ENCODE measurements at places on chromosomes 1 and 21. TPM values are rescaled to one million over a fixed set of nuclear protein-coding genes. Genes with fewer than 3 reads are reported as not detected.

- DNase-seq: peak; percentile 11
Measured at GRCh38 chr1:51736702-51737101, 119.8 kb downstream of the OSBPL9 start.

- DNase-seq: peak; percentile 13
Measured at GRCh38 chr21:28781602-28782276, 210.9 kb downstream of the LTN1 start.

DNA sequence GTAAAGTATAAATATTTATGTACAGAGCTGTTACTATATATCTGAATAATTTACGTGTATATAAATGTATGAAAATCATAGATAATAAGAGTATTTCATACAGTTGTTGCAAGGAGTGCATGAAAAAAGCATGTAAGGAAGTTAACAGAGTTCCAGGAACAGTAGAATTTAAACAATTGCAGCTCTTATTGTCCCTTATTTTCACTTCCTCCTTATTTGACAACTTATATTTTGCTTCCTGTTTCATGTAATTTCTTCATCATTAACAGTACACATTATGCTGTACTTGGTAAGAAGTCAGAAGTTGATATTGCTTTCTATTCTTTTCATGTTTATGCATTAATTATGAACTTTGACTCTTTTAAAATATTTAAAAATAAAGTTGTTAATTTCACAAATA lies 681.5 kb downstream of the LRRIQ3 start:
- DNase-seq: no peak

- no peak for DNase-seq
Measured at GRCh38 chr1:29519108-29519787, 282.9 kb downstream of the PTPRU start.

- DNase-seq: peak; percentile 71
Measured at GRCh38 chr1:235513495-235514366, 9.5 kb upstream of the B3GALNT2 start.

GRCh38 chr1:110538075-110538474 lies 19.1 kb upstream of the KCNA10 start:
- no peak for DNase-seq

DNA sequence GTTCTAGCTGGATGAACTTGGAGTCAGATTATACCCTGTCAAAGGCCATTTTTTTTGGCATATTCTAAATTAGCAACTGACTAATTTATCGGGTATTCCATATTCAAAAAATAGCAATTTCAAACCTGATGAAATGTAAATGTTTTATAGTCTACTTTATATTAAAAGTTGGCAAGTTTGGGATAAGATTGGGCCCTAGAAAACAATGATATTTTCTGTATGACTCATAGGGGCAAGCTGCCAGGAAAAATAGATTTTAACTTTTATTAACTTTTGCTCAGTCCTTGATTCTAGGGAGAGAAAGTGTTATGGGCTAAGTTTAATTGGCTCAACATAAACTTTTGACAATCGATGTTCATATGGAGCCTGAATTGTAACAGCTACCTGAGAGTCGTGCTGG lies 576.9 kb upstream of the B3GALT2 start:
- DNase-seq: no peak

DNA sequence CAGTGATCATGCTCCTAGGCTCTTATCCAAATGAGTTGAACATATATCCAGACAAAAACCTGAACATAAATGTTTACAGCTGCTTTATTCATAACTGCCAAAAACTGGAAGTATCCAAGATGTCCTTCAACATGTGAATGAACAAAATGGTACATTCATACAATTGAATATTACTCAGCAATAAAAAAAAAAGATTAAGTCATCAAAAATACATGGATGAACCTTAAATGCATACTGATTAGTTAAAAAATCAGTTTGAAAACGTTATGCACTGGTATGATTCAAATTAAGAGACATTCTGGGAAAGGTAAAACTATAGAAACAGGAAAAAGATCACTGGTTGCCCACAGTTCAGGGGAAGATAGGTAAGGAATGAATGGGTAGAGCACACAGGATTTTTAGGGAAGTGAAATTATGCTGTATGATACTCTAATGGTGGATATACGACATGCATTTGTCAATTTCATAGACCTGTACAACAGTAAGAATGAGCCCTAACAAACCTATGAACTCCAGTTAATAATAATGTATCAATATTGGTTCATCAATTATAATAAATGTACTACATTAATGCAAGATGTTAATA lies 3.1 kb downstream of the LRRC40 start:
- DNase-seq: no peak

DNA sequence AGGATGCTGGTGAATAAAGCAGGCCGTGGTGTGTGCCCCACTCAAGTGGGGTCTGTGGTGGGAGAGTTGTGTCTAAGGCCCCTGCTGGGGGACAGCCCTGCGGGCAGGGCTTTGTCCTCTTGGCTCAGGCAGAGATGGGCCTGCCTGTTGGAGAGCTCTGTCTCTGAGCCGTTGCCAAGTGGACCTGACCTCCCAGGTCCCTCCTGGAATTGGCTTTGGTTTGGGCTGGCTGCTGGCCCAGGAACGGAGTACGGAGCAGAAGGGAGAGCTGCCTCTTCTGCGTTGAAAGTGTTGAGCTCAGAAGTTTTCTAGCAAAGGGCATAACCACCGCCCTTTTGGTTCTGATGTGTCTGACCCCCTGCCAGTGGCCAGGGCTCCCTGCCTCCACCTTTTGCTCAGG lies 153.9 kb downstream of the PEX14 start:
- DNase-seq: no peak

DNA sequence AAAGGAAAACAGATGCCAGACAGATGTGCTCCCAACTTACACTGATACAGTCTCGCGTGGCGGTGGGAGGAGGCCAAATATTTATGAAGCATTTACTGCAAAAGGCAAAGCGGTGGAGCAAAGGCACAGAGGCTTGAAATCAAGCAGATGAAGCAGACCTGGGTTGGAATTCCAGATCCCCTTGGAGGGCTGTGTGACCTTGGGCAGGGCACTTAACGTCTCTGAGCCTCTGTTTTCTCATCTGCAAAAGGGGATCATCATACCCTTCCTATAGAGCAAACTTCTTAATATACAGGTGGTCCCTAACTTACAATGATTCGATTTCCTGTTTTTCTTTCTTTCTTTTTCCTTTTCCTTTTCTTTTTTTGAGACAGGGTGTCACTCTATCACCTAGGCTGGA lies 54.1 kb downstream of the IGSF21 start:
- no peak for DNase-seq

DNA sequence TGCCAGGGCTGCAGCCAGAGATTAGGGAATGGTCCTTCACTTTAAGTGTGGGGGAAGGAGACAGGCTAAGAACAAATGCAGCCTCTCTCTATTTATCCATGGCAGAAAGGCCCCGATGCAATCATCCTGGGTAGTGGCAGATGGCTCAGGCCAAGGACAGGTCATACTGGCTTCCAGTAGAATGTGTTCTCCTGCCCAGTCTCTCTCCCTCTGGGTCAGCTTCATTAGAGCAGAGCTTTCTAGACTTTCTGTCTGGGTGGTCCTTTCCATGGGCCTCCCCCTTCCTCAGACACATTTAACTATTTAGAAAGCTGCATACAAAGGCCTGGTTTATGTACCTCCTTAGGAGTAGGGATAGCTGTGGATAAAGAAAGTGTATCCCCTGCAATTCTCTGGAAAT lies 4.8 kb upstream of the PTCH2 start:
- no peak for DNase-seq

- DNase-seq: no peak
Measured at GRCh38 chr1:91693557-91693956, 192.4 kb downstream of the TGFBR3 start.

- no peak for DNase-seq
Measured at GRCh38 chr1:78102916-78103315, 57.1 kb downstream of the GIPC2 start.

GRCh38 chr1:84264961-84265360 lies 36.5 kb upstream of the SAMD13 start:
- no peak for DNase-seq

GRCh38 chr1:235275223-235275622 lies 52.8 kb downstream of the ARID4B start:
- DNase-seq: peak; percentile 29

- no peak for DNase-seq
Measured at GRCh38 chr1:61839679-61840078, 97.4 kb downstream of the PATJ start.

- no peak for DNase-seq
Measured at GRCh38 chr1:12706061-12706460, 9.8 kb upstream of the AADACL3 start.

DNA sequence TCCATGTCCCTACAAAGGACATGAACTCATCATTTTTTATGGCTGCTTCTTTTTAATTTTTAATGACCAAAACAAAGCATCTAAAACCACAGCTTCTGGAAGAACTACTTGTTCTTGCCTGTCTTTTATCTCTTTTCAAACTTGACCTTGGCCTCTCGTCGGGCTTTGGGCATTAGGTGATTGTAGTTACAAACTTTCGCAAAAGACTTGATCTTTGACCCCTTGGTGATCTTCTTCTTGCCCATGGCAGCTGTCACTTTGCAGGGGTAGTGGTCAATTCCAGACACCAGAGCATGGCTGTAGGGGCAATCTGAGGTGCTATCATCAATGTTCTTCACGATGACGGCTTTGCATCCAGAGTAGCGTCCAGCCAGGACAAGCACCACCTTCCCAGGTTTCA lies 67.8 kb downstream of the EPB41 start:
- DNase-seq: no peak

- peak; percentile 71 for DNase-seq
Measured at GRCh38 chr1:179079113-179079761, 2.6 kb upstream of the TOR3A start.

DNA sequence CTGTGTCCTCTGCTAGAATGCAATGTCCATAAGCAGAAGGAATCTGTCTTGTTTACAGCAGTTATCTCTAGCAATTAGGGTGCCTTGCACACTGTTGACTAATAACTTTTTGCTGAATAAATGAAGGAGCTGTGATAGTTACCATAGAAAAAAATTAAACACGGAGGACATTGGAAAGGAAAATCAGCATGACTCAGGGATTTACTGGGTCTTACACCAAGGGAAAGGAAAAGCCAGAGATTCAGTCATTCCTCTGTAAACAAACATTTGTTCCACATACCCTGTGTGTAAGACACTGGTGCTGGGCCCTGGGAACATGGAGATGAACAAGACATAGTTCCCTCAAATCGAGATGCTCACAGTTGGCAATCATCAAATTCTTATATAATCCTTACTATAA lies 183.3 kb downstream of the PTGER3 start:
- DNase-seq: no peak

DNA sequence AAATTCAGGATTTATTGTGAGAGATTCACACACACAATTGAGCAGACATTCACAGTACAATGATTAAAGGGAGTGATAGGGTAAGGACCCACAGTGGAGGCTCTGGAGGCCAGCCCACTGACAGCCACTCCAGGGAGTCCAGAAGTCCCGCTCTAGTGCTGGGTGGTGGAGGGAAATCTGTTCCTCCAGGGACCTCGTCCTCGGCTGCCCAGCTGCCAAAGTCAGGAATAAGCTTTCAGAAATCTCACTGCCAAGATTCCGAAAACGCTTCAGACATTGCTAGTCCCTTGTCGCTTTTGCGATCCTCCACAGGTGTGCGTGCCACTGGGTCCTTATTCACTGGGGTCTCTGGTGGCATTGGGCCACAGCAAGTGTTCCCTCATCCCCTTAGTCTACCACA lies 2.3 kb downstream of the MX1 start:
- DNase-seq: no peak

DNA sequence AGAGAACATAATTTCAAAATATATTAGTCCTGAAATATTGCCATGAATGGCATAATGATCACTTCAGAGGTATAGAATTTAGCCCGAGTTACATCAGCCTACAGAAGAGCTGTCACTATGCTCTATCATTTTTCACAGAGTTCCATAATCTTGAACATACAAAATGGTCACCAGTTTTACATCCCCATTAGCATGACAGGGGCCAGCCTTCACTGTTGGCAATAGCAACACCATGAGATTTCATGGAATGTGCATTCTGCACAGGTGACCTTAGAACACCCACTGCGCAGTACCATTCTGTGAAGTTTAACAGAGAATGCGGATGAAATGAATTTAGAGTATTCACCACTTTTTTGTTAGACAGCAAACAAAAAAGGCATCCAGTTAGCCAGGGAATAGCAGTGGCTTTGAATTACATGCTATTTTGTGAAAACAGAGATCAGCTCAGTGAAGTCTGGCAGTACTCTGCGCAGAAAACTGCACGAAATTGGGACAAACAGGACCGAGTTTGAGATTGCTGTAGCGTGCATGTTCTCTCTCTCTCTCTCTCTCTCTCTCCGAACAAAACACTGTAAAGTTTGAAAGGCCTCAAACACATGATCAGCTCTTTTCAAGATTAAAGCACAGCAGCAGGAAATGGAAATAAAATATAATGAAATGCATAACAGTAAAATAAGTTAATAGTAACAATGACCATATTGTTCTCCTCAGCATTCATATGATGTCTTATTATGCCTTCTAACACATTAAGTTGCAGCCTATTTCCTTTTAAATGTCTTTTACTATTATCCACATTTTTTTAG lies 349.3 kb downstream of the USH2A start:
- no peak for DNase-seq

The ZMYND12 gene
- 0.69 TPM for total RNA-seq

The ADAMTS5 gene
- not detected for total RNA-seq

The AIRE gene
- total RNA-seq: 0.30 TPM

The DHX9 gene
- total RNA-seq: 206 TPM

The CD247 gene
- 261 TPM for total RNA-seq

The ASPM gene
- 104 TPM for total RNA-seq

The TRIM45 gene
- total RNA-seq: 0.47 TPM

The C1orf94 gene
- total RNA-seq: not detected

The ROR1 gene
- not detected for total RNA-seq

The MIXL1 gene
- not detected for total RNA-seq

The ATP6V1G3 gene
- not detected for total RNA-seq

The TSACC gene
- total RNA-seq: 0.89 TPM

The HSF2BP gene
- 0.56 TPM for total RNA-seq

The OPRD1 gene
- total RNA-seq: not detected

The LIPI gene
- total RNA-seq: not detected

The TXNIP gene
- 262 TPM for total RNA-seq

The AGRN gene
- total RNA-seq: 7.4 TPM

The ZYG11A gene
- total RNA-seq: 0.25 TPM

Measured in activated CD4-positive, alpha-beta T cell treated with anti-CD3 and anti-CD28 coated beads, Interleukin-2, amount 10 ng/mL, durations not matched to agents 7 days and 5 days (primary cell).